Hippocampal formation (tissue), 2 donors: ENCODE measurements at places on chromosomes 3 and 15.

DNA sequence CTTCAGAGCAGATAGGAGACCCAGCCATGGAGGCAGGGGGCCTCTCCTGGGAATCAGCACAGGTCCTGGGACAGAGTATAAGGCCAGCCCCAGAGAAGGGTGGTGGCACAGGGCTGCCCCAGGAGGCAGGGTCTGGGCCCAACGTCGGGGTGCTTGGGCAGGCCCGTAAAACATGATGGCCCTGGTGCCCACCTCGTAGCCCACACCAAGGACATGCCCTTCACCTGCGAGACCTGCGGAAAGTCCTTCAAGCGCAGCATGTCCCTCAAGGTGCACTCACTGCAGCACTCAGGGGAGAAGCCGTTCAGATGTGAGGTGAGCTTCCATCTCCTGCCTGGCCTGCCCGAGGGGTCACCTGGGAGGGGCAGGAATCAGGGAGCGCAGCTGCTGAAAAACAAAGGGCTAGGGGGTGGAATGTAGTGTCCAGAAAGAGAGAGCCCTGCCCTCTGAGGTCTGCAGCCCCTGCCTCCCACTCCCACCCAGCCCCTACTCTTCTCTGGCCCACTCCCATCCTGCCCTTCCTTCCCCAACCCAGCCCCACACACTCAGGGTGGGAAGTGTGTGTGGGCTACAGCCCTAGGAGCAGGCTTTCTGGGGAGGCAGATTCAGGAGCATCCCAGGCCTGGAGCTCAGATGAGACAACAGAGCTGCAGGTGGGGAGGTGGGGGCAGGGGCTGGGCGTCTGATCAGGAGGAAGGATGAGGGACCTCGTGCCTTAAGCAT lies 9.5 kb downstream of the ZBTB47 start:
- no peak for DNase-seq

DNA sequence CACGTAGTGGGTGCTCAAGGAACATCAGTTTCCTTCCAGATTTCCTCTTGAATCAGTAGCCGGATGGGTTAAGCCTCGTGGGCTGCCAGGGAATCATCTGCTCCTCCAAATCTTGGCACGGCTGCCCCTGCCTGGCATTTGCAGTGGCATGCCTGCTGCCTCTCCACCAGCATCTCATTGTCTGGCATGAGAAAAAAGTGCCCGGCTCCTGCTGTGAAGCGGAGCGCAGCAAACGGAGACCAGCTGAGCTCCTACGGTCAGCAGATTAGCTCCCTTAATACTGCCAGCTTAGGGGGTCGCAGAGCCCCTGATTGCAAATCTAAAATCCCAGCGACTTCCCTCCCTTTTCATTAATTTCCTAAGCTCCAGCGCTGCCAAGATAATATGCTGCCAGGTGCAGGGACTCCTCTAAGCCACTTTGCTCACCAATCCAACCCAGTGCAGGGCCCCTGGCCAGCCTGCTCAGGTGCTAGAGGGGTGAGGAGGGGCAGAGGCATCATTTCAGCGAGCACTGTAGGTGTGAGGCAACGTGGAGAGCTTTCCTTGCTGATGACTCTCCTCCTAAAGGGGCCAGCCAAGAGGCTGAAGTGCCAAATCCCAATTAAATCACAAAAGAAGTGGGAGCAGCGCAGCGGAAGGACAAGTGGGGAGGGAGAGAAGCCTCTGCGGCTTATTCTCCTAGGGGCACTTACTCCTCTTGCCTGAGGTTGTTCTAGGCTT lies 49.6 kb upstream of the ST8SIA2 start:
- DNase-seq: peak; percentile 39

GRCh38 chr3:19539518-19540392 lies 391.4 kb downstream of the KCNH8 start:
- DNase-seq: no peak

- DNase-seq: no peak
Observed at GRCh38 chr3:37221407-37221806, 47.0 kb upstream of the LRRFIP2 start.

DNA sequence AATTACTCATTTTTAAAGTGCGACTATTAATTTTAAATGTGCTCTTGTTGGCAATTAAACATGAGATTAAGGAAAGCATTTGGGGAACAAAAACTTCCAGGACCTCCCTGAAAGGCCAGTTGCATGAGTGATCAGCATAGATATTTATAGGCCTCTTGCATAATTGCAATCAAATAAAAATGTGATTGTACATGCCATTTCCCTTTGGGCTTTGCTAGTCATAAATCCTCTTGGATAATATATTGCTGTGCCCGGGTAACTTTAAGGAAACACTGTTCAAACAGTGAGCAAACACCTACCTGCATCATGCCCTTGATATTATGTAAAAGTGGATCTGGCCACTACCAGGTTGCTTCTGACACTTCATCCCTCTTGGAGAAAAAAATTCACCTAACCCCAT lies 239.1 kb downstream of the MCTP2 start:
- DNase-seq: no peak

- DNase-seq: no peak
Observed at GRCh38 chr3:193783166-193783896, 190.3 kb downstream of the OPA1 start.

GRCh38 chr3:52021489-52022268 lies 26.0 kb upstream of the RPL29 start:
- DNase-seq: no peak

DNA sequence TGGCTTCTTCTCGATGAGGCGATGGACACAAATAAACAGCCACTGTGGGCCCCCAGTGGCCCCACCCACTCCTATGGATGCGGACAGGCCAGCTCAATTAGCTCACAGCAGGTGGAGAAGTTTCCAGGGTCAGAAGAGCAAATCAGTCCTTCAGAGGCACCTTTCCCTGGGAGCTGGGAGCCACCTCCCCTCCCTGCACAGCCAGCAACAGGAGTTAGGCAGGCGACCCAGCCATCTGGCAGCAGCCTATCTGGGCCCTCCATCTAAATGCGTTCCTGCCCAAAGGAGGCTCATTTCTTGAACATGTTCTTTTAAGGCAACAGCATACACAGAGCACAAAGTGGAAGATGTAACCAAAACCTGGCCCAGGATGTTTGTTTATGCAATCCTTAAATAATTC lies 211.9 kb upstream of the ARRDC4 start:
- DNase-seq: no peak

- DNase-seq: no peak
Observed at GRCh38 chr3:106826791-106827311, 550.4 kb upstream of the CCDC54 start.

DNA sequence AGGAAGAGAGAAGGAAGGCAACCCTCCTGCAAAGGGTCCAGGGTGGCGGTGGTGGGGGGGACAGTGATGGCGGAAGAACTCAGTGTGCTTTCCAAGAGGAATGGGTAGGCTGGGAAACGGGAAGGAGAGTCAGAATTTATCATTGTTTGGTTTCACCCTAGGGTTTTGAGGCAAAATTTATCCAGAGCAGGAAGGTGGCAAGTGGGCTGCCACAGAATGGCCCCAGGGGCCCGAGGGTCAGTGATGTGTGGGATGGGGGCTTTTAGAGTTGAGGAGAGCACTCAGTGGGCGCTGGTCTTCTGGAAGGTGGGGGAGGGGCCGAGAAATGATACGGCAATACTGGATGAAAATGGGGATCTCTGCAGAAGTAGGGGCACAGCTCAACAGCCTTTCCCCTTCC lies 581 bp downstream of the FAM131A start:
- DNase-seq: no peak

DNA sequence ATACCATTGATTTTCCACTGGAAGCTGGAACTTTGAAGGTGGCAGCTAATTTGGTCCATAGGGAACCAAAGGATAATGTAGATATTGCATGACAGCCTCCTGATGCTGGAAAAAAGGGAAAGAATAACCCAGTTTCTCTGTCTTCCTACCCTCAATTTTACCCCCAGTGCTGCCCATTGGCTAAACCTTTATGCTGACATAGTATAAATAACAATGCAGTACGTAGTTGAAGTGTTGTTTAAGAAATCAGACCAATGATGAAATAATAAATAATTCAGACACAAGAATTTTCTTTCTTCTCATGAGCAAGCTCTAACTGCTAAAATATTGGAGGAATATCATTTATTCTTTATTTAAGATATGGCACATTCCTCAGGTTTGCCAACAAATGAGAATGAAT lies 843.4 kb downstream of the EPHA3 start:
- DNase-seq: no peak

- no peak for DNase-seq
Observed at GRCh38 chr15:91992945-91993344, 139.4 kb downstream of the SLCO3A1 start.

- no peak for DNase-seq
Observed at GRCh38 chr3:181066143-181067087, 76.9 kb upstream of the DNAJC19 start.

DNA sequence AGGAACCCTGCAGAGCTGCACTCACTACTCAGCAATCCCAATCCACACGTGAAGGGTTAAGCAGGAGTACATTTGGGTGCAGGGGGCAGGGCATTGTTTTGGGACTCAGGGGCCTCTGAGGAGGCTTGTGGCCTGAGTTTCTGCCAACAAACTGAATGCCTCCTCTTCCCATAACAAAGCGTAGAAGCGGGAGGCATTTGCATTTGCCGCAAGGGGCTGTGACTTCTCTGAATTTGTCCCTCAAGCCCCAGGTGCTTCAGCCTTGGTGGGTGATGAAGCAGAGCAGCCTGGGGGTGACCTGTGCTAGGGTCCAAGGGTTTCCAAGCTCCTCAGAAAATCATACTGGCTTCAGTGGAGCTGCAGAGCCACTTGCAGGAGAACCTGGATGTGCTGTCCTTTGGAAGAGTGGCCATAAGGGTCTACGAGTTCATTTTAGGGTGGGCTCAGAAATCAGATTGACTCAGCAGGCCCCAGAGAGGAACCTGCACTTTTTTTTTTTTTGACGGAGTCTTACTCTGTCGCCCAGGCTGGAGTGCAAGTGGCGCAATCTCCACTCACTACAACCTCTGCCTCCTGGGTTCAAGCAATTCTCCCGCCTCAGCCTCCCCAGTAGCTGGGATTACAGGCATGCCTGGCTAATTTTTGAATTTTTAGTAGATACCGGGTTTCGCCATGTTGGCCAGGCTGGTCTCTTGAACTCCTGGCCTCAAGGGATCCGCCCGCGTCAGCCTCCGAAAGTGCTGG lies 1.4 kb upstream of the RPSA start:
- no peak for DNase-seq

DNA sequence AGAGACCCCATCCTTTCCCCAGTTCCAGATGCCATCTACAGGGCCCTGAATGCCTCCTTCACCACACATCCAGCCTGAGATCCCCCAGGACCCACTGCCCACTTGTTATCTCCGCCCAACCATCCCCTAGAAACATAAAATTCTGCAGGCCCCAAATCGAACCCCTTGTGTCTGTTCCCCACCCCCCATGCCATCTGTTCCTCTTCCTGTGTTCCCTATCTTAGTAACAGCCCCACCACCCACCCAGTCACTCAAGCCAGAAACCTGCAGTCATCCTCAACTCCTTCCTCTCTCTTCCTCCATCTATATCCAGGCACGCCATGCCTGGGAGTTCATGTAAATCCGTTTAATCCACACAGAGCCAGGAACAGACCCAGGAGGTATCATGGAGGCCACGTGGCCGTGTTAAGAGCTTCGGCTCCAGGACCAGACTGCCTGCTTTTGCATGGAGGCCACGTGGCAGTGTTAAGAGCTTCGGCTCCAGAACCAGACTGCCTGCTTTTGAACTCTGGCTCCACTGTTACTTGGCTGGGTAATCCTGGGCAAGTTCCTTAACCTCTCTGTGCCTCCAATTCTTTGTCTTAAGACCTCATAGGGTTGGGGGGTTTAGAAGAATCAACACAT lies 4.8 kb downstream of the CSRNP1 start:
- peak; percentile 17 for DNase-seq

DNA sequence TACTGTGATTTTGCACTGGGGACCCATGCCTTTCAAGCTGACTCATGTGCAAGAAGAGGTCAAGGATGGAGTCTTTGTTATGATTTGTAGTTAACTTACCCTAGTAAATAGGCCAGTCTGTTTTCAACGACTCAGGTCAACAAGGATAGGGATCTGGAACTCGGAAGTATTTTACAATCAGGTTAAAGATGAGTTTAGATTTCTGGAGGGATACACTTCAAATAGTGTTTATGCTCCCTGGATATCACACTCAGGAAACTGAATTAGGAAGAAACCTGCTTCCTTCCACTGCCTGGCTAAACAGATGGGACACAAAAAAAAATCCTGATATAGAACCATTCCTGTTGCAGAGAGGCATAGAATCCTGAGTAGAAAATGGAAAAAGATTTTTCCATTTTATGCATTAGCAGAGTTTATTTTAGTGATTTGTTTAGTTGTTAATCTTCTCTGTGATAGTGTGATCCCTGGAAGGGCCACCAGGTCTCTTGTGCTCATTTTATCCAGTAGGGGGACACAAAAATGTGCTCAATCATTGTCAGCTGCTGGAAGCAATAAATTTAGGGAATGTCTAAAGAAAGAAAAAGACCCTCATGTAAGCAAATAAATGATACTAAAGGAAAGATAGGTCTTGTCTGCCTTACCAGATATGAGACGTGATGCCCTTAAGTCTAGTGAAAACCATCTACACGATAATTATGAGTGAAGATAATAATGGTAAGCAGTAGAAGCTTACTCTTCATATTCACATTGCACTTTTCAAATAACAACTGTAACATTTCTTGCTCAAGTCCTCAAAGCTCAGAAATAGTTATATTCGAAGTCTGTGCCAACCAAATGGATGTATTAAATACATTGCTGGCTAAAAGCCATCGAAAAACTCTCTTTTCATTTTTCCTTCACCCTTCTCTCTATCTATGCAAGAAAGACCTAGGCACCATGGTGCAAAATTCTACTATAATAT lies 452.1 kb upstream of the KCNMB2 start:
- peak; percentile 53 for DNase-seq

DNA sequence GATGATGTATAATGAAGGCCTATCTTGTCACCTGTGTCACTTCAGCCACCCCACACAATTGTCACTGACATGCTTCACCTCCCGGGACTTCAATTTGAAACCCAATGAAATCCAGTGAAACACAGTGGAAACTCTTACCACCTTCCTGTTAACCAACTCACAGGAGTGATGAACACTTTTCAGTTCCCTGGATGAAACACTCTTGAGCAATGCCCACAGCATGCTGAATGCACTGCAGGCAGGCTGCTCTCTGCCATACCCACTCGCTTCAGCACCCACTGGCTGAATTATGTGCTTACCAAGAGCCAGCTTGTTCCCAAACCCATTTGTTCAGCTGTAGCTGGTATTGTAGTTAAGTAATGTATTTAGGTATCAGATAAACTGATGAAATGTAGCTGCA lies 47.0 kb downstream of the MAP2K1 start:
- no peak for DNase-seq

GRCh38 chr3:42658771-42659390 lies 5.4 kb downstream of the ZBTB47 start:
- no peak for DNase-seq

- DNase-seq: no peak
Observed at GRCh38 chr3:56484122-56484521, 15.9 kb upstream of the ERC2 start.

GRCh38 chr15:79903626-79904025 lies 6.8 kb upstream of the MTHFS start:
- no peak for DNase-seq

- no peak for DNase-seq
Observed at GRCh38 chr3:65758876-65759598, 279.7 kb downstream of the MAGI1 start.
